ENCODE measurements at places on chromosomes 4 and X. TPM values are rescaled to one million over a fixed set of nuclear protein-coding genes. Genes with fewer than 3 reads are reported as not detected.

DNA sequence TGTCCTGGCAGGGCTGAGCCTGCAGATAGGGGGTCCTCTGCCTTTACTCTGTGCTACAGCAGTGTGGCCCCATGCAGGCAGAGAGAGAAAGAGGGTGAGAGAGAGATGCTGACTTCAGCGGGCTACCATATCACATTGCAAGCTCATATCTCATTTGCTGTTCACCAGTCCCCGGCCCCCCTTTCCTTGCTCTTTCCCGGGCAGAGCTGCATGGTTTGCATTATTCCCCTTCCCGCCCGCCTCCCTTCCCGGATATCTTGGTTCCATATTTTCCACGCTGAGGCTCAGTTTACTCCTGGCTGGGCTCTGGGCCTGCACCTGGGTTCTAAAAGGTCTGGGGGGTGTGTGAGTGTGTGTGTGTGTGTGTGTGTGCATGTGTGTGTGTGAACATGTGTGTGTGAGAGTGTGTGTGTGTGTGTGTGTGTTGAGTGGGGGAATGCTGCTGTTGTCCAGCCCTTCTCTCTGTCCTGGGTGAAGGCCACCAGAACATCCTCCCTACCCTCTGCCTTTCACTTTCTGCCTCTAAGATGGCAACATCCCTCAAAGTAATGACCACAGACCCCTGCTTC is 63.5 kb downstream of the PJA1 start:
- DNase-seq: no peak

DNA sequence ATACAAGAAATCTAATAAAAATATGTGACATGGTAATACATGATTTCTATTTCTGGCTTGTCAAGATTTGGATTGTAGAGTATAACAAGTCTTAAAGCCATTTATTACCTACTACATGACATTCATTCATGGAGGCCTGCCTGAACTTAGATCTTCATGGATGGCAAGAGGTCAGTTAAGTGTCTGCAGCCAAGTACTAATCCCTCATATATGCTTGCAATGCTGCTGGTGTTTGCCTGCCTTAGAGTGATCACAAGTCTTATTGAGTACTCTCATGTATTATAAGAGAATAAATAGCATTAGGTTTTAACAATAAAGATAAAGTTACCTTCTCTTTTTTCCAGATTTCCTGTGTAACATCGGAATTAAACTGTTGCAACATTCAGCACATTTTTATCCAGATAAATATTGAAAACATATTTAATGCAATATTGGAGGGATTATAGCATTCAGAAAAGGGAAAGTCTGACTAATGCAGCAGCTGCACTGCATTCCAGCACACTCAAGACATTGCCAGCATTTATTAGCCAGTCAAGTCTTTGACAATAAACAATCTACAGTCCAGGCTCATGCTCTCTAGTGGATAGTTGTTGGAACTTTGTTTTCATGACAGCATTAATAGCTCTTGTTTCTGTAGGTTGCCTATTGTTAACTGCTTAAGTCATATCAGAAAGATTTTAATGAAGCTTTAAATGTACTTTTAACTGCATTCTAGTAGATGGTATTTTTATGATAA is 737.1 kb downstream of the FAT4 start:
- peak; percentile 60 for DNase-seq

- no peak for DNase-seq
Measured at GRCh38 chrX:43629229-43629628, 26.9 kb upstream of the MAOA start.

DNA sequence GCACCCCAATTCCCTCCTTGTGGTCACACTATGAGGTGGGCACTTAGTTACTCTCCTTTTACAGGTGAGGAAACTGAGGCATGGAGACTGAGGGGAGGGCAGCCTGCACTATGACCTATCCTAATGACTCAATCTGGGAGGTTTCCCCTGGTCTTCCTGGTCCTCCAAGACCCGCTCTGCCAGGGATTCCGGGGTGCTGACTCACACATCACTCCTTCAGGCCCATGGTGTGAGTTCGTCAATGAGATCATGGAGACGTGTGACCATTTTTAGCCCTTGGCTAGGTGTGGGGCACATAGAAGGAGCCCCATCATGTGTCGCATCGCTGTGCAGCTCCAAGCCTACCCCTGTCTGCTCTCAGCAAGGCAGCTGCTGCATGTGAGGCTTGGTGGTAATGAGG is 32.4 kb upstream of the BCOR start:
- DNase-seq: no peak

DNA sequence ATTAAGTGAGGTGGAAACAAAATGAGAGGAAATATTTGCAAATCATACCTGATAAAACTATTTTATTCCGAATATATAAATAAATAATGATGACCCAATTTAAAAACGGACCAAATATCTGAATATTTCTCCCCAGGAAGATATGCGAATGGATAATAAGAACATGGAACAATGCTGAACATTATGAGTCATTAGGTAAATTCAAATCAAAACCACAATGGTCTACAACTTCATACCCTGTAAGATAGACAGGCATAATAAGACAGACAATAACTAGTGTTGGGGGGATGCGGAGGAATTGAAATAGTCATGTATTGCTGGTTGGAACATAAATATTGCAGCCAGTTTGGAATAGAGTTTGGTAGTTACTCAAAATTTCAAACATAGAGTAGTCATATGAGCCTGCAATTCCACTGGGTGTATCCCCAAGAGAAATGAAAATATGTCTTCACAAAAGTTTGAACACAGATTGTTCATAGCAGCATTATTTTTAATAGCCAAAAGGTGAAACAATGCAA is 47.6 kb upstream of the DRP2 start:
- peak; percentile 17 for DNase-seq

DNA sequence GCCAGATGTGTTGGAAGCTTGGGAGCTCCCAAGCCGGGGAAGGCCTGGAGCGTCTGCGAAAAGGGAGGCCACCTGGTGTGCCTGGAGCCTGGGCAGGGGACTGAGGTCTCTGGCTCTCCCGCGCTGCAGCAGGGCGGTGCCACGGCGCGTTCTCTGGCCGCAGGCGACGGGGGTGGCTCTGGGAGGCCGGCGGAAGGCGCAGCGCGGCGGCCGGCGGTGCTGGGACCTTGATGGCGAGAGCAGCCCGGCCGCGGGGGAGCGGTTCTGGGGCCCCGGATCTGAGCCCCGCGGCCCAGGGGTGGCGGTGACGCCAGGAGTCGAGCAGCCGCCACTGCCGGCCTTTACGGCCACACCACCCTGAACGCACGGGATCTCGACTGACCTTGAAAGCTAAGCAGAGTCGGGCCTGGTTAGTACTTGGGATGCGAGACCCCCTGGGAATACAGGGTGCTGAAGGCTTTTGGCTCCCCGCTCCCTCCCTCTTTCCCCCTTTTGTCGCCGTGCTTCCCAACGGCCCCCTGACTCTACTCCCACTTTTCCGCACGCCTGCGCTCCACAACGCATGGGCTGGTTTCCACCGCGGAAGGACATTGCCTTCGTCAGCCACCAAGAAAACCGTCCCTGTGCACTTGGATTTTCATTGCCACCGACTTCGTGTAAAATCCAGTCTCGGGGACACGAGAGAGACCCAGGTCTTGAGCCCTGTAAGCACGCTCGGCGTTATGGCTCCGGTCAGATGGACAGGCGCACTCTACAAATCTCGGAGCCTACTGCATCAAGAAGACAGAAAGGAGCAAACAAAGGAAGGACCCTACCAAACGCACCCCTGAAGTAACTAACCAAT is 9.5 kb downstream of the FRG2 start:
- DNase-seq: no peak

DNA sequence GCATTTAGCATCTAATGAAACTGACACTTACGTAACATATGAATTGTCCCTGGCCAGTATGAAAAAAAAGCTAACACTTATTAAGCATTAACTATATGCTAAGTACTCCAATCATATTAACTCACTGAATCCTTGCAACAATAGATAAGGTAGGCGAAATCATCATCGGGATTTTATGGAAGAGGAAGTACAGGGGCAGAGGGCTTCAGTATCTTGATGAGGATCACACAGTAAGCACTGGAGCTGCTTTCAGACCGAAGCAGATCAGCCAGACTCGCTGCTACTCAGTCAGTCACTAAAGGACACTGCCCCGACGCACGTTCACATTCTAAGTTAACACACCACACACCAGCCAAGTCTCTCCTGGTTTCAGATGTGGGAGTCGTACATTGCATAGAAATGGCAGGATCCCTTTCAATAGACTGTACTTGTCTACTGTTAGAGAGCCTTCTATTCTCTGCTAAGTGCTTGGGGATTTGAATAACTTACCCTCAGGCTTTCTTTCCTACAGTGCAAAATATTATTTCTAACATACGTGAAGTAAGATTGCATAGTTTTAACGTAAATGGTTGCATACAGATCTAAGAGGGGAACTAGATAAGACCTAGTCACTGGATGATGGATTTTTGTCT is 540.2 kb upstream of the TENM3 start:
- no peak for DNase-seq

GRCh38 chr4:11130195-11130970 is 298.3 kb downstream of the HS3ST1 start:
- DNase-seq: no peak

DNA sequence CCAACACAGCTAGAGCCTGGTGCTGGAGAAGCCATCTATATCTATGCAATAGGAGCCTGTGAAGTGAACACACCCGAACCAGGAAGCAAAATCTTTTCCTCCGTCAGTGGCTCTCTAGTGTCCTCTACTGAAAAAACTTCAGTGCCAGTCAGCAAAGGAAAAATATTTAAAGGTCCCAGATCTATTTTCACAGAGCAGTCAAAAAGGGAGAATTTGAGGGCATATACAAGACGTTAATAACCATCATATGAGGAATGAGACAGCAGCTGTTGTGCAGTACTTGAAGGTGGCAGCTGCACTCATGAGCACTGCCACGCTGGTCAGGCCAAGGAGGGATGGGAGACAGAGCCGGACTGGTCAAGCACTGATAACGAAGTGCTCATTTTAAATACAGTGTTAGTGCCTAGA is 14.4 kb downstream of the MCUB start:
- DNase-seq: peak; percentile 40

DNA sequence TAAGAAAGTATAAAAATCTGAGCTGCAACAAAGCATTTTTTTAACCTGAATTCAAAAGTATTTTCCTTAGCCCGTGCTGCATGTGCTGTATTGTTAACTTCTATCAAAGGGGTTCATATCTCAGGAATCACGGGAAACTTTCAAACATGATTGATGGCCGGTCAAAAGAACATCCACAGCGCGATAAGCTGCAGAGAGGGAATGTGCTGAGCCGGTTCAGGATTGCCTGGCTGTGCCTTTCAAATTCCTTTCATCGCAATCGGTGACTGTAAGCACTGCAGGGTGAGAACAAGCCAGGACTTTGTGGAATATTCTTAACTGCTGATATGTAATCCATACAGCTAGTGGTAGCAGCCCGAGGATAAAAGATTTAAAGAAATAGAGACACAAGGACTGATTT is 210.9 kb upstream of the NOCT start:
- peak; percentile 2 for DNase-seq

The PDHA1 gene
- 162 TPM for total RNA-seq

The MTMR8 gene
- 1.1 TPM for total RNA-seq

The TKTL2 gene
- not detected for total RNA-seq

The XPNPEP2 gene
- total RNA-seq: not detected

The FDCSP gene
- not detected for total RNA-seq

The EGF gene
- not detected for total RNA-seq

The AFM gene
- not detected for total RNA-seq
